ENCODE measurements at places on chromosomes 16 and 17.
A peak's percentile ranks its signal among the peaks of the same experiment; 100 is the strongest.

- DNase-seq, result no peak
These were observed 4.6 kb downstream of the SMCR8 start for GRCh38 chr17:18319604-18320256.

DNA sequence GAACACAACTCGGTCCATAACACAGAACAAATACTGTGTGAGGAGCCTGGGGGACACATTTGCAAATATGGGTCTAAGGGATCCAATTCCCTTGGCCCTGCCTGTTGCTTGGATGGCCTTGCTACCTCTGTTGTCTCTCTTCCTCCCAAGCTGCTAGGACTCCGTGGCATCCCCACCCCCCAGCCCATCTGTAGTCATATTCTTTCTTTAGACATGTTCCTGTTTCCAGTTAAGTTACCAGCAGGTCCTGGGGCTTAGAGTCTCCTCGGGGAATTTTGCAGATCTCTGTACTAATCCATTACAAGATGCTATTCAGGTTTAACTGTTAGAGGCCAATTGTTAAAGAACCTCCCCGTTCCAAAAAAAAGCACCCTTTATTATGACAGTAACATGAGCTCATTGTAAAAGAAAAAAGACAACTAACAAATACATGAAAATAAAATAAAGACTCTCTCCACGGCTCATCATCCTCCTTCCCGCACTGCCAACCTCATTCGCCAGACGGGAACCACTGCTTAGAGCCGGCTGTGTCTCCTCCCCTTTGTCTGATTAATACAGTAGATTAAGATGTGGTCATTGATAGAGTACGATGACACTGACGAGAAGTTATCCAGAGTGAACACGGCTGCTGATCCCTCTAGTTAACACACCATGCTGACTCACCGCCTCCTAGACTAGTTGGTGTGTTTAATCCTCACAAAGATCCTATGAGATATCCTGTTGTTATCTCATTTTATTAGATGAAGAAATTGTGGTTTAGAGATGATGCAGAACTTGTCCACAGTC, 22.2 kb downstream of the HS3ST4 start:
- DNase-seq, result no peak

DNA sequence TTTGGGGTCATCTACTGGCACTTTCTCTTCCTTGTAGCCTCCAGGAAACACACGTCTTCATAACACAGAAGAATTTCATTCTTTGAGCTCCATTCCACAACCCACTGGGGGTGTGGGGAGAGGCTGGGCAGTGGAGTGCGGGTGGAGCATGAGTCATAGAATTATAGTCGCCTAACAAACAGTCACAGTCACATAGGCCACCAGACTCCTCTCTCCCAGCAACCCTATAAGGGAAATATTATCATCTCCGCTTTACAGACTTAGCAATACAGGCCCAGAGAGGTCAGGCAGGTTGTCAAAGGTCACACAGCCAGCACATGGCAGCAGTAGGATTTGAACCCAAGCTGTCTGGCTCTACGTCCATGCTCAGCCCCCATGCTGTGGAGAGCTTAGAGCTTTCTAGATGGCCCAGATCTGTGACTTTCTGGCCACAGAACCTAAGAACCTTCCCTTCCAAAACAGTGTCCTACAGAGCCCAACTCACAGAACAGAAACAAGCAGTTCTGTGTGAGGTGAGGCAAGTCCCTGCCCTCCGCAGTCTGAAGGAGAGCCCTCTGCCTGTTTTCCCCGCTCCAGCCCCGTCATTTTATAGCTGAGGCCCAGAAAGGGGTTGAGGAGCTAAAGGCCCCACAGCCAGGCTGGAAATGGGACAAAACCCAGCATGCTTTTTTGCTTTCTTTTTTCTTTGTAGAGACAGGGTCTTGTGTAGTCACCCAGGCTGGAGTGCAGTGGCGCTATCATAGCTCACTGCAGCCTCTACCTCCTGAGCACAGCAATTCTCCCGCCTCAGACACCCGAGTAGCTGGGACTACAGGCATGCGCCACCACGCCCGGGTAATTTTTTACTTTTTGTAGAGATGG, 10.7 kb upstream of the LITAF start:
- no peak for DNase-seq

GRCh38 chr17:13785981-13786598, 184.4 kb upstream of the HS3ST3A1 start:
- no peak for DNase-seq

GRCh38 chr16:6698548-6698947, 634.1 kb upstream of the RBFOX1 start:
- DNase-seq, result no peak

GRCh38 chr16:49947907-49948678, 76.9 kb upstream of the CNEP1R1 start:
- DNase-seq, result no peak

- DNase-seq, result no peak
These were observed 34.1 kb downstream of the MAP2K6 start for GRCh38 chr17:69448431-69449102.

GRCh38 chr17:45992175-45992574, 6.9 kb upstream of the STH start:
- no peak for DNase-seq

GRCh38 chr16:28093385-28093725, 29.8 kb upstream of the GSG1L start:
- no peak for DNase-seq

GRCh38 chr17:40532520-40533253, 31.3 kb upstream of the TNS4 start:
- no peak for DNase-seq

DNA sequence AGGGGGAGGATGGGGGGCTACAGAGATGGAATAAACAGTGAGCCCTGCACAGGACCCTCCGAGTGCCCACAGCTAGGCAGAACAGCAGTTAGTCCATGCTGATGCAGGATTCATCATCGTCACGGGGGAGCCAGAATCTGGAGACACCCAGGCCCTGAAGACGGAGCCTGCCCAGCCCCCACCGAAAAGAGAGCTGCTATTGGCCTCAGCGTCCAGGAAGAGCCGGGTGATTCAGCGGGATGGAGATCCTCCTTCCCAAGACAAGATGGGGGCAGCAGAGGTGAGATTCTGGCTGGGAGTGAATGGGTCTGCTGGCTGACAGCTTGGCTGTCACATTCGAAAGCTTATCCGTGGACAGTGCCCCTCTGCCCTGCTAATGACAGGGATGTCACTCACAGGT, 133.6 kb upstream of the CRHR1 start:
- DNase-seq, result no peak

GRCh38 chr17:44376124-44376523, 12.5 kb upstream of the FAM171A2 start:
- no peak for DNase-seq

- no peak for DNase-seq
These were observed 93.5 kb upstream of the HSBP1 start for GRCh38 chr16:83714286-83714685.

GRCh38 chr16:35431829-35432663, 1972.6 kb downstream of the TP53TG3F start:
- DNase-seq, result no peak

GRCh38 chr17:2853283-2854142, 57.3 kb downstream of the RAP1GAP2 start:
- DNase-seq, result peak; percentile 38

DNA sequence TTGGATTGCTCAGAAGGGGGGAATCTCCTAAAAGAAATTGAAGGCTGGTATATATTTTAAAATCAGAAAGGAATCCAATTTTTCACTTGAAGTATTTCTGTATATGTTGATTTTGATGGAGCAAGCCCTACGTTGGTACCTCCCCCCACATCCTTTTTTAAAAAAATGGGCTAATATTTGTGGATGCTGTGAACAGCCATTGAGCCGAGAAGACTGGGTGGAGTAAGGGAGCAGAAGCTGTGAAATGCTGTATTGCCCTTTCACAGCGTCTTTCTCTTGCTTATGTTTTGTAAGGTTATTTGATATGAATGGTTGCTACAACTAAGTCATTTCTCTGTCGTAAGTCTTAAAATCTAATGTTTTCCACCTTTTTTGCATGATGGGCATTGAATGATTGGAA, 2.3 kb downstream of the PAFAH1B1 start:
- no peak for DNase-seq

GRCh38 chr16:1375741-1376410, 24.1 kb downstream of the GNPTG start:
- no peak for DNase-seq

- DNase-seq, result no peak
These were observed 22.5 kb downstream of the TIMM22 start for GRCh38 chr17:1019451-1019850.

DNA sequence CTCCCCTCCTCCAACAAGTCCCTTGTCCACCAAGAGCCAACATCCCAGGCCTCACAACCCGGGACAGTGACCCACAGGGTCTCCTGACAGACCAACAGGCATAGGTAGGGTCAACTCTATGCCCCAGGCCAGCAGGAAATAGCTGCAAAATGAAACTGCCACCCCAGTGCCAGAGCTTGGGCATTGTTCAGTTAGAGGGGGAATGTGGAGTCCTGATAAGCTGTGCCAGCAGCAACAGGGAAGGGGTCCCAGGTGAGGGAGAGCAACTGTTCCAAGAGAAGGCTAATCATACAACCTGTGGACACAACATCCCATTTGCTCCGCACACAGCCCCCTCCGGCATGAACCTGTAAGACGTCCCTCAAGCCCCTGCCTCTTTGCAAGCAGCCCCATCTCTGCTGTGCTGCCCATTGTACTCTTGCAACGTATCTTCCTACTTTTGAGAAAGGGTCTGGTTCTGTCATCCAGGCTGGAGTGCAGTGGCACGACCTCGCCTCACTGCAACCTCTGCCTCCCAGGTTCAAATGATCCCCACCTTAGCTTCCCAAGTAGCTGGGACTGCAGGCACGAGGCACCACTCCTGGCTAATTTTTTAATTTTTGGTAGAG, 17.2 kb downstream of the CTRB2 start:
- DNase-seq, result no peak

- no peak for DNase-seq
These were observed 44.1 kb downstream of the COG7 start for GRCh38 chr16:23408823-23409298.

DNA sequence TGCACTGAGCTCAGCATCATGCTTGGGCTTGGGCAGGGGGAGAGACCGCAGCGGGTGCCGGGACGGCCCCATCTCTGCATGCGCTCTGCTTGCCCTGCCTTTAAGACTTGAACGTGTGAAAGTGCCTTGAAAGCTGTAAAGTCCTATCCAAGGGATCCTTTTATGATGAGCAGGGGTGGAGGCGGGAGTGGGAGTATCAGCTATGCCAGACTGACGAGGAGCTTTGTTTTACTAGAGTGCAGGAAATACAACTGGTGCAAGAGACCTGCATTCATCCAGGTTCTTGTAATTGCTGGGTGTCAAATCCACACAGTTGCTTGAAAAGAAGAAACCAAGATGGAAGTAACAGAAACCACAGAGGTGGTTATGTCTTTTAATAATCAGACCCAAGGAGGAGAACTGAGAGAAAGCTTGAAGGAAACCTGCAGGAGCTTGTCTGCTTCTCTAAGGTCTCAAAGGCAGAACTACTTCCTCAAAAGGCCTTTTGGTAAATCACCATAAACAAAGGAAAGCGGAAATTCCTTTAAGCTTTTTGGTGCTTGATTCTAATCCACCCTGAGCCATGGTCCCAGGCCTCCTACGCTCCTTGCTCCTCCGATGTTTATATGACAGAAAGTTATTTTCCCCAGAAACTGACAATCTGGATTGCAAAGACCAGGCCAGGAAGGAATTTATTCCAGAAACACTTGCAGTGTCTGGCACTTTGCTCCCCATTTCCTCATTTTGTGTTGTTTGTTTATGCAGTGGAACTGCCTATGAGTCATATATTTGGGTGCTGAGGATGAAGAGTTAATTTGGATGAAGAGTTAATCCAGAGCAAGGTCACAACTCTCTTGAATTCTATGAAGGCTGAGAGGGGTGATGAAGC, 51.3 kb upstream of the FBXO47 start:
- DNase-seq, result peak; percentile 6

DNA sequence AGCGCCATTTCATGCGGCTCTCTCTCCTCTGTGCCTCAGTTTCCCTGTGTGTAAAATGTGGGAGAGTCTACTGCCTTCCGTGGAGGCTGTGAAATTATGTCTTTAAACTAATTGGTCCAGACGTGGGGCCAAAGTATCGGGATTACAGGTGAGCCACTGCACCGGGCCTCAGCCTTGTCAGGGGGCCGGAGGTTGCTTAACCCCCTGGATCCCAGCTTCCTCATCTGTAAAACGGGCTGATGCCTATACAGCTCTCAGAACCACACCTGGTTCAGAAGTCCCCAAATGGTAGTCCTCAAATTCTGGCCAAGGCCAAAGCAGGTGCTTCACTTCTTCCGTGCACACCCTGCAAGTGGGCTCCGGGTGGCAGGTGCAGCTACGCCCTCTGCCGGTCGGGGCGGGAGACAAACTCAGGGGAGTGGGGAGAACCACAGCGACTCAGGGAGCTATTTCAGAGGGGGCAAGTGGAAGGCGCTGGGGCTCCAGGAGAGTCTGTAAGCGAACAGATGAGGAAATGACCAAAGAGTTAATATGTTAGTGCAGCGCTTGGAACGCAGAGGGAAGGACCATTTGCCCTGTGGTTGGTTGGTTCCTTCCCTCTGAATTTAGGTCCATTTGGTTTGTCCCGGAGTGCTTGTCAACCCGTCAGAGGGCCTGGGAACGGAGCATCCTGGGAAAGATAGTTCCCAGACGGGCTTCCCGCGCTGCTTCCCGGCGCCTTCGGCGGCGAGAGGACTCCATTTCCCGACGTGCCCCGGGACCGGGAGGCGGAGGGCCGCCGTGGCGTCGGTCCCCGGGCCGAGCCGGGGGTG, at the start of gene MGRN1:
TSS of gene MGRN1 (plus strand) at position 812 of the 812 bp plus-strand sequence. CDS start 135 bp downstream, outside the sequence.
- DNase-seq, result peak; percentile 82

- DNase-seq, result no peak
These were observed 9.8 kb upstream of the NR1D1 start for GRCh38 chr17:40110026-40110845.

GRCh38 chr17:1486802-1487695, 5.4 kb downstream of the MYO1C start:
- DNase-seq, result peak; percentile 68

DNA sequence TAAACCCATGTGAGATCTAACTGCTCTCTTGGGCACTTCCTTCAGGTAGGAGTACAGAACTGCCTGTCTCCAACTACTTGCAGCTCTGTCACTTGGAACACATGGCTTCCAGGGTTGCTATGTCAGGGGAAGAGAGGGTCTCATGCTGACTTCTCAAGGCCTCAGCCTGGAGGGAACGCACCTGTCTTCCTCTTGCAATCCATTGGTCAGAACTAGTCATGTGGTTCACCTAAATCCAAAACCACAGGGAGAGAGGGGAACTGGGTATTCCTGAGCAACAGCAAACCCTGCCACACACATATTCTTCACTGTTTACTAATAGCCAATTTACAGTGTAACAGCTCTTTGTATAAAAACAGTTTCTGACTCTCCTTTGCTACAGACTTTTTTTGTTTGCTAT, 206.1 kb downstream of the KCNJ2 start:
- DNase-seq, result no peak

DNA sequence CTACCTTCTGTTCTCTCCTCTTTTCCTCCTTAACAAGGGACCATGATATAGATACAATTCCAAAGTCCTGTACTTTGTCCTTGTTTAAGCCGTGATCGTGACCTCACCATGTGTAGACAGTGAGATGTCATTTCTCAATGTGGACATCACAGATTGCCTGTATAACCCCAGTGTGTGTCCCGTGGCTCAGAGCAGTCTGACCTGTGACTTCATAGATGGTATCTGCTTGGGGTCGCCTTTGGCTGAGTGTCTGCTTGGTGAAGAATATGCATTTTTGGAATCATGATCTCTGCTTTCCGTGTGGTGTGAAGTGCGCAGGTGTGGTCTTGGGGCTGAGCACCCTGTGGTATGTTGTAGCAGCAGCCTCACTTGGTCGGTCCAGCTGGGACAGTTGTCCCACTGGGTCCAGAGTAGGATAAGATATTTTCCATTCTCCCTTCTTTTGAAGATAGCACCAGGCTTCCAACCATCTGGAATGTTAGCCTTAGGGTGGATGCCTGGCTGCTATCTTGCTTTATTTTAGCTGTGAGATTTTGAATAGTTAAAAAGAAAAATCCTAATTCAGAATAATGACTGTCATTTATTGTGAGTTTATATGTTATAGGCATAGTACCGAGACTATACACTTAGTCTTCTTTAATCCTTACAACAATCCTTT, 13.4 kb downstream of the MSI2 start:
- no peak for DNase-seq
